ENCODE measurements at places on chromosomes 11 and 22.

DNA sequence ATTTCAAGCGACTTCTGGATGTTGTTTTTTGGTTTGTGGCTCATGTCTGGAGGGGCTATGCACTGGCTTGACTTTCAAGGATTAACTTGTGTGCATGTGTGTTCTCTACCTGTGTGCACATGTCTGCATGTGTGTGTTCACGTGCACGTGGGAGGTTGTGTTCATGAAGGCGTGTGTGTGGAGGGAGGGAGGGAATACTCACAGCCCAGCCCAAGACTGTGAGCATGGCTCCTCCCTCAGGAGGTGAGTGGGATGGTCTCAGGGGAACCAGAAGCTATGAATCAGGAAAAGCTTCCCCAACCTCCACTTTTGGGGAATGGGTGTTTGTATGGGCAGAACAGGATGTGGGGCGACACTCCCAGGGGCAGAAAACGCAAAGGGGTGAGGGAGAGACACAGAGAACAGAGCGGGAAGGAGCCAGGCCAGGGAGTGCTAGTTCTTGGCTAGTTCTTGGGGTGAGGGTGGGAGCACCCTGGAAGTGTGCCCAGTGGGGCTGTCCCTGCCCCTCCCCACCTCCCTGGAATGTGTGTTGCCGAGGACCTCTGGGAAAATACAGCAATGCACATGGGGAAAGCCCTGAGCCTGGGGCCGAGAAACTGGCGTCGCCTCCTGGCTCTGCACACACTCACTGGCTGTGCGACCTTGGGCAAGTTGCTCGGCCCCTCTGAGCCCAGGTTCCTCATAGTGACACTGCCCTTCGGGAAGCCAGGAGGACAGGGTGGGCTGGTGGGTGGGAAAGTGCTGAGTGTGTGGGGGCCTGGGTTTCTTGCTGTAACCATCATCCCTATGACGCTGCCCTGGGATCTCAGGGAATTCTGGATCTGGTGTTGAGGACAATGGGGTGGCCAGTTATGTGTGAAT is 16.9 kb upstream of the ALX4 start:
- no peak for DNase-seq

- no peak for DNase-seq
Observed at GRCh38 chr22:47278655-47279054, 516.2 kb downstream of the TBC1D22A start.

DNA sequence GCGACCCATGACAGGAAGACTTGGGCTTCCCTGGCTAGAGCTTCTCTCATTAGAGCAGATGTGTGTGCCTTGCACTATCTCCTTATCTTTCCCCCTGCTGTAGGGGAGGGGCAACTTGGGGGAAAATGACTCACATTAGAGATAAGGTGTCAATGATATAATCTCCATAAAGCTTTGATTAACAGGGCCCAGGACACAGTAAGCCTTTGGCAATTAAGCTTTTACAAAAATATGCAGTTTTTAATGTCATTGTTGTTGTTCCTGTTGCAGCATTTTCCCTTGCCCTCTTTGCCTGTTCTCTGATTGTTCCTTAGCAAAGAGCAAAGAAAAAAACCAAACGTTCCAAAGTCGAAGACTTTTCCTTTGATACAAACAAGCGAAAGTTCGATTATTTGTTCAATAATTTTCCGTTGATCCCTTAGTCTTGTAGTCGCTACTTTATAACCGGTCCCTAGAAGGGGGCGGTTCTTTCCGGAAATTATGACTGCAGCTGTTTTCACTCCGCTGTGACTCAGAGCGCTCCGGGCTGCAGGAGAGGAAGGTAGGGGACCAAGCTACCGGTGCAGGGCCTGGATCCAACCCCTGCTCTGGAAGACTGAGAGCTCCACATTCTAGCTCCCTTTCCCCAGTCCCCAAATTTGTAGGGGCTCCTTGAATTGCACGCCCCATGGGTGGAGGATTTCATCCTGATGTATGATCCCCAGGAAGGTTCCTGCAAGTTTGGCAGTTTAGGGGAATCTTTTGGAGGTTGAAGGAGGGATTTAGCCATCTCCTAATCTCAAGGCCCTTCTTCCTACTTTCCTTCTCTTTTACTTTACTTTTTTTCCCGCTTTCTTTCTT is at the start of gene VWA5A:
Gene VWA5A (plus strand): TSS at position 509 of the 840 bp plus-strand sequence. CDS start 2,062 bp downstream, outside the sequence.
- peak; percentile 76 for DNase-seq

DNA sequence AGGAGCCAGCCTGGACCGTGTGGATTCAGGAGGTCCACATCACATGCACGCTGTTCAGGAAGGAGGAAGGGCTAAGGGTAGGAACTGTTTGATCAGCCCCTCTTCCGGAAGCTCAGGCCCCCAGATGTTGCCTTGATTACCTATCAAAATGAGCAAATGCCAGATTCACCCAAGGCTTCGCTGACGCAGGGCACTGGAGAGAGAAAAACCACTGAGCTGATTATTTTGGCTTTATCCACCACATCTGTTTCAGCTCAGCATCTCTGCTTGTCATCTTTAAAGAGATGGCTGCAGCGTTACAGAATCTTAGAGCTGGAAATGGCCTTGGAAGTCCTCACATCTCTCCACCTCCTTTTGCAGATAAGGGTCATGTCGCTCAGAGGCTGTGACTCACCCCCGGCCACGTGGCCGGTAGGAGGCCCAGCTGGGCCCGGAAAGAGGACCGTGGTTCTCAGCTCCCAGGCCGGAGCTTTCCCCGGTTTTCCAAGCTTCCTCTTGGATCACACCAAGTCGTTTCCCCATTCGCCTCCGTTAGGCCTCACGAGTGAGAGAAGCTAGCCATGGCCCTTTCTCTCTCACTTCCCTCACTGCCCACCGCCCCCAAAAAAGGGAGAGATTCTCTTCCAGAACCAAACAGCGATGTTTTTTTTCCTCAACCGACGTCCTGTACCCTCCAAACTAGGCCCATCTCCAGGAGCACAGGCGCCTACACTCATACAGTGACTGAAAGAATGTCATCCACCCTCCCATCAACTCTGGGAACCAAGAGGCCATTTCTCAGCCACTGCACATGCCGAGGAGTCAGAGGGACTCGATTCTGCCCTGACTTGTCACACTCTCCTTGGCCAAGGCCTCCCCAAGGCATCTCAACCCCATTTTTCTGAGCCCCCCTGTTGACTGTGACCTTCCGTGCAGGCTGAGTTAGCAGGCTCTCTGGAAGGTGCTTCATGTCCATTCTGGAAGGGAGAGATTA is 37.6 kb downstream of the LIF start:
- no peak for DNase-seq

DNA sequence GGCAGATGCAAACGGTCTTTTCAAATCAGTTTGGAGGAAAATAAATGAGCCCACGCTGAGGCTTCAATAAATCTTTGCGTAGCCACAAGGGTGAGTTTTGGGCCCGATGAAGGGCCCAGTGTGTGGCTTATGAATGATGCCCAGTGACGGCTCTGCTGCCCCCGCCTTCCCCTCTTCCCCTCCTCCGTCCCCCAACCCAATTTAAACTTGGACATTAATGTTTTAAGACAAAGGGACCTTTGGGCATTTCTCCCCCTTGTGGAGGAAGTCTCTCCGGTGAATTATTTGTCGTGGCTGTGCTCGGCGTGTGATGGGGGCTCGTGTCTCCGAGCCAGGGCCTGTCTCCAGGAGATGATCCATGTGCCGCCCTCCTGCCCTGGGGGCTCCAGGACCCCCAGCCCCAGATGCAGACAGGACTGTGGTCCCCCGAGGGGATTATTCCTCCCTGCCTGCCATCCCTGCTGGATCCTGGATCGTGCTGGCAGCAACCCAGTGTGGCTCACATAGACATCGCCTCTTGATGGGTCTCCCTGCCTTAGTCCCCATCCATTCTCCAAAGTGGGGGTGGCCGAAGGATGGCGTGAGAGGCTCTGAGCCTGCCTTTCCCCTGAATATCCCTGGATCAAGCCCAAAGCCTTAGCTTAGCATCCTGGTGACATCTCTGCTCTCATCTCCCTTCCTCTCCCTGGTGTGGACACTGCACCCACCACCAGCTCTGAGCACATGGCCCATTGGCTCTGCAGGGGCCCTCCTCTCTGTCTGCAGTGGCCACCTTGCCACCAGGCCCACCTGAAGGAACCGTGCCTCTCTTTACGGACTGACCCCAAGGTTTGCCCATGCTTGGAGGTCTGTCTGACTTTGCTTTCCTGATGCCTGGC is 56.4 kb downstream of the SMIM38 start:
- DNase-seq = no peak

GRCh38 chr11:12126344-12127019 is 16.1 kb downstream of the MICAL2 start:
- no peak for DNase-seq

DNA sequence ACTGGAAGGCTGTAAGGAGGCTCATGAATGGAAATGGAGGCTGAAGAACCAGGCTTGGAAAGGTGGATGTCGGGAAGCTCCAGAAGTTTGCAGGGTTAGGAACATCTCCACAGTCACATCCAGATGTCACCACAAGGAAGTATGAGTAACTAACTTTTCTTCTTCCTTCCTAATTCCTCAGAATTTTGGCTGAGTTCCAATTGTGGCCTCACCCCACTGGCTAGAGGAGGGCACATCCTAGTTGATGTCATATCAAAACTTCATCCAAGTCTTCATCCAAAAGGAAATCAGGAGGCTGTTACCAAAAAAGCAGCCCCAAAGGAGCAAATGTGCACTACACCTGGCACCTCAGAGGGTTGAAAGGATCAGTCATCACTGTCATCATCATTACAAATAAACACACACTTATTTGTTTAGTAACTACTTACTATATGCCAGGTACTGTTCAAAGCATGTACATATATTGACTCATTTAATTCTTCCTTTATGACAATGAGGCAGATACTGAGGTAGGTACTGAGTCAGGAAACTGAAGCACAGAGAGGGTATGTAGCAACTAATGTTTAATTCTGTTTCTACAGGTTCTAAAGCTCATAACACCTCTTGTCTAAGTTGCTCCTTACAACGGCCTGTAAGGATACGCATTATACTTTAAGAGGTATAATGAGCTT is 7.3 kb upstream of the PTPN5 start:
- DNase-seq = no peak

- no peak for DNase-seq
Observed at GRCh38 chr22:44449061-44449682, 48.9 kb downstream of the RTL6 start.

- DNase-seq = no peak
Observed at GRCh38 chr11:117520201-117520600, 192.5 kb downstream of the CEP164 start.

All from SW 1271 (cell line).